ENCODE measurements at places on chromosomes 6 and 20.

DNA sequence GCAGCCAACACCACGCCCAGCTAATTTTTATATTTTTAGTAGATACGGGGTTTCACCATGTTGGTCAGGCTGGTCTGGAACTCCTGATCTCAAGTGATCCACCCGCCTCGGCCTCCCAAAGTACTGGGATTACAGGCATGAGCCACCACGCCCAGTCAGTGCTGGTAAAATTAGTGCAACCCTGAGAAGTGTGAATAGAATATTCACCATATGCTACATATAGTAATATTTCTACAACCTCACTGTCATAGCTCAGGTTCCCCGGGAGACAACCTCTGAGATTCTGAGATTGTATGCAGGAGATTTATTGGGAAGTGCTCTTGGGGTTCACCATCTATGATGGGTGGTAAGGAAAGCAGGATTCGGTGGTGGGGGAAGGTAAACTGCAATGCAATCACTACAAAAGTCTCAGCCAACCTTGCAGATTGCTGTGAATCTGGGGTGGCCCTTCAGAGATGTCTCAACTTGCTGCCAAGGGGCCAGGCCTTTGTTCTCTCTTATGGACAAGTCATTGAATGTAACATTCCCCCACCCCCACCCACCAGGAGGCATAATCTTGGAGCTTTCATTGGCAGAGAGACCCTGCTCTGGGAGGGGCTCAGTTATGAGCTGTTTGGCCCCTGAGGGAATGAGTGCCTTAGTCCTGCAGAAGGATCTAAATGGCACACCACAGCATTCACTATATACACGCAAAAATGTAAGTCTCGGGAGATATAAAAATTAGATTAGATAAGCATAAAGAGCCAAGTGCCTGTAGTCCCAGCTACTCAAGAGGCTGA lies 34.0 kb upstream of the SEC63 start:
- no peak for DNase-seq

- no peak for DNase-seq
Measured at GRCh38 chr6:30679765-30680535, 6.5 kb downstream of the PPP1R18 start.

DNA sequence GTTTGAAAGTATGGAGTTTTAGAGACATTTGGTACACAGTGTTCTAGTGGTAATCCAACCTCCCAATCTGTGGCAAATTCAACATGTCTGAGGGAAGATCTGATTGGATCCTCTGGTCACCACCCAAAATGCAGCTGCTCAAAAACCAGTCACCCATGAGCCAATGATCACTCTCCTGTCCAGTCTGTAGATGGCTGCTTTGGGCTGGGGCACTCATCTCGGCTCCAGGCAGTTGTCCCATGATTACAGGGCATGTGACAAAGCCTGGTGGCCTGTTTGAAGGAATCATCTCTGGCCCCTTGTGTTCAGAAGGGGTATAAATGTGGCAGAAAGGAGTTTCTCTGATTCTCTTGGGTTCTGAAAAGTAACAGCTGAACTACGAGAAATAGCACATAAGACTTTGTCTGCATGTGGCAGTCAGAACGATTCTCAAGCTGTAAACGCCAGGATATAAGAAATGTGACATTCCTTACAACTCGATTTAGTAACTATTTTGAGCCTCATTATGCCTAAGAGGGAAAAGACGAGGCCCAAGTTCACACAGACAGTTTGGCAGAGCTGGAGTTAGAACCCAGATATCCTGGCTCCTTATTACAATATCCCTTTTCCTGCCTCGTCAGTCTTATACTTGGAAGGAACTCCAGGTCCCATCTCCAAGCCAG lies 3.9 kb upstream of the C20orf202 start:
- DNase-seq = no peak

GRCh38 chr6:98295515-98296175 lies 538.7 kb upstream of the POU3F2 start:
- DNase-seq = no peak

DNA sequence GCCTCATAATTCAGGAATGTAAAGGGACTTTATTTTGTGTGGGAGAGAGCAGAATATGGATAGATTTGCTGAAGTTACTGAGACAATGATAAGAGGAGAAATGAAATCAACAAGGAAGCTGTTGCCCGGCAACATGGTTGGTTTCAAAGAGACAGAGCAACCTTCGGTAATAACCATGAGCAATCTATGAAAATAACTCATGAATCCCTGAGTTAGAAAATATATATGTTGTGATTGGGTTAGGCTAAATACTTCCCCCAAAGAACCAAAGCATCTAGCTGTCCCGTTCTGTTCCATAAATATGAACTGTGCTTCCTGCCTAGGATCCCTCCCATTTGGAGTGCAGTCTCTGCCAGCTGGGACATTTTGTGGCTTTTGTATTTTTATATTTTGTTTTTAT lies 23.1 kb downstream of the SERPINB1 start:
- DNase-seq = peak; percentile 3

- DNase-seq = peak; percentile 28
Measured at GRCh38 chr6:133553652-133554051, 312.5 kb downstream of the EYA4 start.

DNA sequence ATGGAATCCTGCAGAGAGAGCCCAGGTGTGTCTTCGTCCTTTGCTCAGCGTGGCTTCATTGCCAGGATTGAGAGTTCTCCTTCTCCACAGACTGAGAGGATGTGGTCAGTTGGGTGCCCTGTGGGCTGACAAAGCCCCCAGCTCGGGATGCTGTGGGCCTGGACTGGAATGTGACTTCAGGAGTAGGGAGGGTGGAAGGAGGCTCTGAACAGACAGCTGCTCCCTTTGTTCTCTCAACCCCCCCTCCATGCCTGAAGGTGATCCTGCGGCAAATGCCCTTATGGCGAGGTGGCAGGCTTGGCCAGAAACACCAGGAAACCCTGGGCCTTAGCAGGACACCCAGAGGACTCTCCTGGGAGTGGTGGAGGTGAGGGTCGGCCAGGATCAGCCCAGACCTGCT lies 1.8 kb upstream of the CST5 start:
- DNase-seq = no peak

- DNase-seq = no peak
Measured at GRCh38 chr6:101080597-101080996, 199.5 kb upstream of the ASCC3 start.

DNA sequence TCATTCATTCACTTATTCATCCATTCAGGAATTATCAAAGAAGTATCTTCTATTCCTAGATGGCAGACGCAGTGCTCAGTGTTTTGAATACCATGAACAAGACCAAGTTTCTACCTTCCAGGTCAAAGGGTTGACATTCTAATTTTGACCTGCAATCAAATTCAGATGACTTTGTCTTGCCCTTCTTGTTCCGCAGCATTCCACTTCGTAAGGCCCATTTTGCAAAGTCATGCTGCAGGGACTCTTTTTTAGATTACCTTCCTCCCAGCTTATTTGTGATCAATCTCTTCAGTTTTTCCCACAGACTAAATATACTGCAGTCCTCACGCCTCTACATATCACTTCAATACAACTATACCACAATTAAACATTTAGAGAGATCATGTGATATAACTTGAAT lies 7.1 kb upstream of the TAAR1 start:
- DNase-seq = no peak

DNA sequence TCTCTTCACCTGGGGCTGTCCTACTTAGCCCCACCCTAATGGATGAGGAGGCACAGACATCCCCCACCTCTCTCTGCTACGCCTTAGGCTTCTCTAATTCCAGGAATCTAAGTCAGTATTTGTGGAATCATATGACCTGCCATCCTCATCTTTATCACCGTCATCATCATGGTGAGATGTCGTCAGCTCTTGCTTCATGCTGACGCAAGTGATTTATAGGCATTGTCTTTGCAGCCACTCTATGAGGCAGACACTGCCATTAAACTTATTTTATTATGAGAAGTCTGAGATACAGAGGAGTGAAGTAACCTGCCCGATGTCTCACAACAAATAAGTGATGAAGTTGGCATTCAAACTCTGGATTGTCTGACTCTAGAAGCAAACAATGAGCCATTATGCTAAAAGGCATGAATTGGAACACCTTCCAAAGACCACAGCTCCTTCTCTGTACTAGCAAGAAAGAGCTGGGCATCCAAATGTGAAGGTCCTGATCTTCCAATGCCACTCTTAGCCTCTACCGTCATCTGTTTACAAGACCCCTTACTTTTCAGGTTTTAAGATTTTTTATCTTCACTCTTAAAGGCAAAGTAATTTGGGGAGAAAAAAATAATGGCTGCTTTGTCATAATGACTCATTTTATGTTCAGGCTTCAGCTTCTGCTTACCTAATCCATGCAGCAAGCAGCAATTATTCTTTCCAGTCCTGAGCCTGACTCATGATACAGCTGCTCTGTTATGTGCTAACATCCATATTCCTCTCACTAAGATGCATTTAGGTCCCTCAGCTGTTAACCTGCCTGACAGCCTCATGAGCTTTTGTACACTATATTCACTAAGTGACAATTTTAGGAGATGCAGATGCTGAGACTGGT lies 113.7 kb upstream of the BCLAF1 start:
- DNase-seq = peak; percentile 54

DNA sequence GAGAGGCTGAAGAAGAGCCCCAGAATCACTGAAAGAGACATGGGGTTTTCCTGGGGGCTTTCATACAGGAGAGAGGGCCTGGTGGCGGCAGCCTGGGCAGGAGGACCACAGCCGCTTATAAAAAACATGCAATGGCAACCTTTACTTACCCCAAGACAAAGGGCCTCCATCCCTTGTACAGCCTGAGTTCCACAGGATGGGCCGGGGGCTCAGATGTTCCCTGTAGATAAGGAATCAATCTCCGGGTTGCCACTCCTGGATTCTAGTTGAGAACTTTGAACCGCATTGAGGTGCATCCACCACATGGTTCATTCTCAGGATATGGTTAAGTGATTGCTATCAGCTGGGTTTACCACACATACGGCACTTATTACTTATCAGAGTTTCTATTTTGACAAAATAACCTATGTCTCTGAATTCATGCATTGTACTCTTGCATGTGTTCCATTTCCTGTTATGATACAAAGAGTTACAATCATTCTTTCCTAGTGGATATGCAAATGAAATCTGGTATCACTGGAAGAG lies 677.6 kb downstream of the KIF16B start:
- no peak for DNase-seq

GRCh38 chr6:16436550-16436949 lies 198.2 kb downstream of the GMPR start:
- no peak for DNase-seq

DNA sequence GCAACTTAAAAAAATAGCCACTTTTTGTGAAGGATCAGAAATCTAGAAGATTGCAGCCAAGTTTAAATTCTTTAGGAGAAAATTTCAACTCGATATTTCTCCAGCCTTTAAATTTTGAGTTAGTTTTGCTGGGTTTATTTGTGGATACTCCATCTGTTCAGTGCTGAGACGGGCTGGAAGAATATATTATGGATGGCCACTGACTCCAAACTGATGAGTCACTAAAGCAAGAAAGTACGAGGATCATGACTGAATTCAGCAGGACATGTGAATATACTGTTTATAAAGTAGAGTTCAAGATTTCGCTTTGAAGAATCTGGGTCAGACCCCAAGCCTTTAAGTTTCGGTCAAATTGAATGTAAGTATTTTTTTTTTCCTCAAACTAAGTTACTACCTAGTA lies 199.5 kb downstream of the ADGRB3 start:
- DNase-seq = no peak

GRCh38 chr20:63977739-63978276 lies 1.6 kb downstream of the SAMD10 start:
- DNase-seq = peak; percentile 76

GRCh38 chr6:129632172-129632613 lies 77.8 kb downstream of the ARHGAP18 start:
- DNase-seq = no peak

GRCh38 chr6:20200761-20201630 lies 11.3 kb downstream of the MBOAT1 start:
- no peak for DNase-seq

DNA sequence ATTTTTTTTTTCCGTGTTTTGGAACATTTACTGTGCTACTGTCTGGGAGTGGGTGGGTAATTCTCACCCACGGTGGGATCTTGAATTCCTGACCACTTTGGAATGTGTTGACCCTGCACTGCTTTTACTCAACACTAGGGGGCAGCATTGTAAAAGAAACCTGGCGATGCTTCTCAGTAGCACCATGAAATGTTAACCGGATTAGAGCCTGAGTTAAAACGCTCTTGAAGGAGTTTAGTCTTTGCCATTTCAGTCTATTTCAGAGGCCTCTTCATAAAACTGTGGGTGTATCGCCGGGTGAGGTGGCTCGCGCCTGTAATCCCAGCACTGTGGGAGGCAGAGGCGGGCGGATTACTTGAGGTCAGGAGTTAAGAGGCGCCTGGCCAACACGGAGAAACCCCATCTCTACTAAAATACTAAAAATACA lies 114.4 kb upstream of the PRND start:
- peak; percentile 18 for DNase-seq

DNA sequence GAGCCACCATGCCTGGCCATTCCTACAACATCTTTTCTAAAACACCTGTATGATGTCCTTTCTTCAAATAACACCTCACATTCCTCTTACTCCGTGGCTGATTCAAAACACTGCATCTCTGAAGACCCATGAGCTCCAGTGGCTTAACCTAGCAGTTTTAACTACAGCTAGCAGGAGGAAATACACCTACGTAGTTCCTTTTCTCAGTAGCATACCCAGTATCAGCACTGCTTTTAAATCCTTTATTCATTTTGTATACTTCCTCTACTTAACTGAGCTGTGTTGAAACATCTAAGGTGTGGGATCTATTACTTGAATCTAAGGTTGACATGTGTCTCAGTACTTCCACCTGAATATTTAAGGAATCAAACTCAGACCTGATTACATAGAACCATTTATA lies 113.6 kb upstream of the CCDC28A start:
- no peak for DNase-seq
